ENCODE measurements at places on chromosomes 2 and 18. TPM values are rescaled to one million over a fixed set of nuclear protein-coding genes. Genes with fewer than 3 reads are reported as not detected.

DNA sequence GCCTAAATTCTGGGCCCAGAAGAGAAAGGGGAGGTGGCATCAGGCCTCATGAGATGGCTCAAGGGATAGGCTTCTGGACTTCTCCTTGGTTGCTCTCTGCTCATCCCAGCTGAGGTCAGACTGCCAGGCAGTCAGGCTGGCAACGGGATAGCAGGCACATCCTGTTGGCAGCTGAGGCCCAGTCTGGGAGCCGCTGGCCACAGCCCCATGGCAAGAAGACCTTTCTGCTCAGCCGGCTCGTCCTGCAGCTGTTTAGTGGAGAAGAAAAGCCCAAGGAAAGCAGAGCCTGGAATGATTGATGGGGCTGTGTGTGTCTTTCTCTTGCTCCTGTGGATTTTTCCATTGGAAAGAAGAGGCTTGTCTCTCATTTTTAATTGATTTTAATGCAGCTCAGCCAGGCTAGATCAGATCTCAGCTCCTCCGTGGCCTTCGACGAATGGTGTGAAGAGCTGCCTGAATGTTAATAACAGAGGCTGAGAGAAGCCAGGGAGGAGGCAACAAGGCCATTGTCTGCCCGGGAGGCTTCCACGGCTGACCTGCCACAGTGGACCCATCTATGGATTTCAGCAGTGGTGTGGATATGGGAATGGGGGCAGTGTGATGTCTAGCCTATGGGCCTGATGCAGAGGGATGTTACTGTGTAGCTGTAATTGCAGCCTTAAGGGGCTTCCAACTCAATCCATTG is 99.5 kb downstream of the HS1BP3 start:
- no peak overlapping the region for H3K4me3 ChIP-seq
- H3K27me3 ChIP-seq, result no peaks in the 10 kb centered on the region
- no peaks in the 10 kb centered on the region for H3K36me3 ChIP-seq
- H3K4me1 ChIP-seq, result peaks cover 13% of the 10 kb centered on the region
- no peak overlapping the region for H3K27ac ChIP-seq
- no peak for DNase-seq

- no peak overlapping the region for H3K27ac ChIP-seq
- no peaks in the 10 kb centered on the region for H3K27me3 ChIP-seq
- H3K4me1 ChIP-seq, result peaks cover 8% of the 10 kb centered on the region
- peaks cover 8% of the 10 kb centered on the region for H3K36me3 ChIP-seq
These were observed 50.8 kb downstream of the PIAS2 start for GRCh38 chr18:46866523-46866922.

GRCh38 chr2:67619204-67619603 is 222.1 kb downstream of the ETAA1 start:
- H3K4me1 ChIP-seq, result no peaks in the 10 kb centered on the region
- H3K27ac ChIP-seq, result no peak overlapping the region
- DNase-seq, result no peak
- H3K27me3 ChIP-seq, result no peaks in the 10 kb centered on the region

DNA sequence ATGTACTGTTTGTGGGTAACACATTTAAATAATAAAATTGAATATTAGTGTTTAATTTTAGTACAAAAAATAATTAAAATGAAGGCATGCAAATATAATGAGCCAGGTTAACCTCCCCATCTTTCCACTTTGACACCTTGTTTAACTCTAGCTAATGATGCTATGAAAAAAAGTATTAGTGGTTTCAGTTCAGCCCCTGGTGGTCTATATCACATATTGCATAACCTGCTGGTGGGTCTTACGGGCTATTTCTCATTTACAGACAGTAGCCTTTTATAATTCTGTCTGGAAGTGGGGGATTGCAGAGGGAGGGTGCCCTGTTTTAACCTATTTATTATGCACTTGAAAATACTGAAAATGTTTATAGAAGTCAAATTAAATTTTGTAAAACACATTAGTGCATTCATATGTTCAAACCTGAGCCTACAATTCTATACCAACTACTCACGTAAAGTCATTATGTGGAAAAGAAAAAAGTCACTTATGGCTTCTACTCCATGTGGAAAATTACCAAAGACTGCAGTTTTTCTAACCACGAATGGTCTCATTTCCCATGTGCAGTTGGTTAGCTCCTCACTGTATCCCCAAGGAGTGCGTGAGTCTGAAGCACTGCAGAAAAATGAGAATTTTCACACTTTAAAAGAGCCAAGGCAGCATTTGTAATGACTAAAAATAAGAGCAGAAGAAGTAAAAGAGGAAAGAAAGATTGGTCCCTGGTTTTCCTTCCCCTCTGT is 381.0 kb downstream of the MTX2 start:
- peak overlapping the region; percentile 44 for H3K4me3 ChIP-seq
- DNase-seq, result peak; percentile 88
- peaks cover 58% of the 10 kb centered on the region for H3K4me1 ChIP-seq
- H3K27ac ChIP-seq, result peak overlapping the region; percentile 95
- H3K27me3 ChIP-seq, result no peaks in the 10 kb centered on the region
- no peaks in the 10 kb centered on the region for H3K36me3 ChIP-seq

DNA sequence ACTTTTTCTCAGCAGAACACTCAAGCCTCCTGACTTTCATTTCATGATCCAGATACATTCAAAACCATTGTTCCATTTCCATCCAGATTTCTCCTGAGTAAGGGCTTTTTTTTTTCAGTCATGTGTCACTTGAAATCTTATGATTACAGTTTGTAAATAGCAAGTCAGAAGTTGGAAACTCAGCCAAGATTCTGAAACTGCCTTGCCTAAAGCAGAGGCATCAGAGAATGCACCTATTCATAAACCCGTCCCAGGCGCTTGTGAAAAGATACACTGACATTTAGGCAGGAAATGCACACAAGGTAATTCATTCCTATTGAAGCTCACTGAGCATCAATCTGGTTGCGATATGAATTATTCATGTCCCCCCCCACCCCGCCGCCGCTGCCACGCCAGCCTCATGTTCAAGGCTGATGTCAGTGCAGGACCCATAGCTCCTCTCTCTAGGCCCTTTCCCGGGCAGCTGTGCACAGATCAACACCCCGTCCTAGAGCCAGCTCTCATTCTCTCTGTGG is 30.4 kb upstream of the MGAT4A start:
- H3K36me3 ChIP-seq, result no peaks in the 10 kb centered on the region
- H3K27ac ChIP-seq, result no peak overlapping the region
- DNase-seq, result no peak

The IWS1 gene
- total RNA-seq, result 38.3 TPM

DNA sequence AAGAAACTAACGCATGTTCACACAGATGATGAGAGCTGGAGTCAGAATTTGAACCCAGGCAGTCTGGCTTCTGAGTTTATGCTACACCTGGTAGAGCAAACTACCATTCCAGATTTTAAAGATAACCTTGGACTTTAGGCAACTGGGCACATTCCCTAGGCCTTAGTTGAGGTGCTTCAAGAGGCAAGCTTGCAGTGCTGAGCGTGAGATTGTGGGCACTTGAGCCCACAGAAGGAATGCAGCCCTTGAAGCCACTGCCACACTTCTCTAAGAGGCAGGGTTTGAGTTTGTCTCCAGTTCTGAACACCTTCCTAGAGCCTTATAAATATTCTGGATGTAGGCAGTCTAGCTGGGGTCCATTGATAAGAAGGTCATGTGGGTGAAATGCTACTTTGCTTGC is 216.1 kb upstream of the SLC14A2 start:
- H3K4me3 ChIP-seq, result no peak overlapping the region
- no peaks in the 10 kb centered on the region for H3K36me3 ChIP-seq
- no peak overlapping the region for H3K27ac ChIP-seq
- peaks cover 20% of the 10 kb centered on the region for H3K4me1 ChIP-seq
